ENCODE measurements at places on chromosomes 7 and 10. TPM values are rescaled to one million over a fixed set of nuclear protein-coding genes. Genes with fewer than 3 reads are reported as not detected.

GRCh38 chr7:25884265-25884828 lies 267.7 kb upstream of the NFE2L3 start:
- no peak for DNase-seq

- peak; percentile 43 for DNase-seq
These were observed 32.3 kb upstream of the KIAA1217 start for GRCh38 chr10:24176658-24177057.

- DNase-seq = no peak
These were observed 141.2 kb downstream of the MLLT10 start for GRCh38 chr10:21675157-21675796.

GRCh38 chr7:133770863-133771492 lies 356.2 kb upstream of the LRGUK start:
- DNase-seq = no peak

- DNase-seq = peak; percentile 71
These were observed at the start of gene DNAH11 for GRCh38 chr7:21542891-21543527. TSS of gene DNAH11 (plus strand) at chr7:21543039. CDS start at chr7:21543246, 207 bp downstream.

- no peak for DNase-seq
These were observed 78.3 kb upstream of the AOAH start for GRCh38 chr7:36802459-36803135.

DNA sequence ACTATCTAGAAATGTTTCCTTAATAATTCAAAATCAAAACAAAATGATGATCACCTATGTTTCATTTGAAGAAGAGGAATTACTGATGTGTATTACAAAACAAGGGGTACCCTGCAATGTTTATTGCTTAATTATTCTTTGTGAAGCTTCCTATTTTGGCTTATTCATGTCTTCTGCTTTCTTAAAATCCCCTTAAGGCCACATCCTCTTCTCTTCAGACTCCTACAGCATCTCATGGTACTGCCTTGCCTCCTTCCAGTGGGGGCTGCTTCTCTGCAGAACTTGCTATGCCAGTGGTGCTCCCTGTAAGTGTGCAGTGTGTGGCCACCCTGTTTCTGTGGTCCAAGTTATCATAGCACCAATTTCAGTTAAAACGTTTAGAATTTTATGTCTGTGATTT lies 35.0 kb downstream of the CCDC146 start:
- DNase-seq = no peak

GRCh38 chr7:127654404-127655394 lies 2.7 kb downstream of the SND1 start:
- no peak for DNase-seq

DNA sequence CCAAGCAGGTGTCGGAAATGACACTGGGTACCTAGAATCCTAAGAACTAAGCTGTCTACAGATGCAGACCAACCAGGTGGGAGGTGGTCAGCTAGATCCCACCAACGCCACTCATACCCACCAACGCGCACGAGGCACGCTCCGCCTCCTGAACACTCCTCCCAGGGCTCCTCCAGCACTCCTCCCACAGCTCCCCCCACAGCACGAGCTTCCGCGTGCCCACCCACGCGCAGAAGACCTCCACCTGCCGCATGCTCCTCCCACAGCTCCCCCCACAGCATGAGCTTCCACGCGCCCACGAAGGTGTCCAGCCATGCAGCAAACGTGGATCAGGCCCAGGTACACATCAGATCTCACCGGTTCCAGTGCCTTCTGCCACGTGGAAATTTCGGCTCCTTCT lies 196.0 kb downstream of the MAD1L1 start:
- no peak for DNase-seq

DNA sequence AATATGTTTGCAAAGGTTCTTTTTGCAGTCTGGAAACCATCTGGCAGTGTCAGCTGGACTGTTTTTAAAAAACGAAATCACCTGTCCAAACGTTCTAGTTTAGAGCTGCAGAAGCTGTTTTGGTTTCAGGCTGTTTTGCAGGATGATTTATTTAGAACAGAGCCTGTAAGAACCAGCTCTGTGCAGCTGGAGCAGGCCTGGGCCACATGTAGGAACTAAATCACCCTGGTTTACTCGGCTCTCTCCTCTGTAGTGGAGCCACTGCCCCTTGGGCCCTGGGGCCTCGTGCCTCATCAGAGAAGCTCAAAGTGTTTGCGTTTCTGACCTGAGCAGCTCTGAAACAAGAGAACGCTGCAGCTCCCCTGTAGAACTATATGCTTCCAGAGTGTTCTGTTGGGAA lies 142.5 kb downstream of the ACTR3B start:
- DNase-seq = no peak

DNA sequence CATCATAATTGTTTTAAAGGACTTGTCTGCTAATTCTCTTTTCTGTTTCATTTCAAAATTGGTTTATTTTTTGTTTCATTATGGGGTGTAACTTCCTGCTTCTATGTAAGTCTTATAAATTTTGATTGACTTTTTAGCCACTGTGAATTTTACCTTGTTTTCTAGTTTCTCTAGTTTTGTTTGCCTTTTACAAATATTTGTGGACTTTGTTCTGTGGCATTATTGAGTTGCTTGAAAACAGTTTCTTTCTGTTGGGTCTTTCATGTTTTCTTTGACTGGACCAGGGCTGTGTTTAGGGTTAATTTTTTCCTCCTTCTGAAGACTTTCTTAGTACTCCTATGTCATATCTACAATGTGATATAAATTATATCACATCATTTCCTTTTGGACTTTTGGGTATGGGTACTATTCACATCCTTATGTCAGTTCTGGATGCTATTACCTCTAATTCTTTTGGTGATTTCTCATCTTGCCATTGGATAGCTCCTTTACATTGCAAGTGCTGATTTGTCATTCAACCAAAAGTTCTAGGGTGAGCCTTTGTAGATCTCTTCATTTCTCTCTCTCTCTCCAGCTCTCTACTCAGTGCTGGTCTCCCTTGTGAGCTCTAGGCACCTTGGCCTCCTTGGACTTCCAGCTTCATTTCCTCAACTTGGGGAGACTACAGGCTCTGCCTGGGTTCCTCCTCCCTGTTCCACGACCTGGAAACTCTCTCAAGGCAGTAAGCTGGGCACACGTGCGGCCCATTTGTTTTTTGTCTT lies 36.9 kb downstream of the MLLT10 start:
- DNase-seq = no peak

- peak; percentile 37 for DNase-seq
These were observed 4.9 kb upstream of the HOXA10 start for GRCh38 chr7:27179030-27179429.

- DNase-seq = no peak
These were observed 66.8 kb downstream of the PPP1R3C start for GRCh38 chr10:91566115-91566514.

DNA sequence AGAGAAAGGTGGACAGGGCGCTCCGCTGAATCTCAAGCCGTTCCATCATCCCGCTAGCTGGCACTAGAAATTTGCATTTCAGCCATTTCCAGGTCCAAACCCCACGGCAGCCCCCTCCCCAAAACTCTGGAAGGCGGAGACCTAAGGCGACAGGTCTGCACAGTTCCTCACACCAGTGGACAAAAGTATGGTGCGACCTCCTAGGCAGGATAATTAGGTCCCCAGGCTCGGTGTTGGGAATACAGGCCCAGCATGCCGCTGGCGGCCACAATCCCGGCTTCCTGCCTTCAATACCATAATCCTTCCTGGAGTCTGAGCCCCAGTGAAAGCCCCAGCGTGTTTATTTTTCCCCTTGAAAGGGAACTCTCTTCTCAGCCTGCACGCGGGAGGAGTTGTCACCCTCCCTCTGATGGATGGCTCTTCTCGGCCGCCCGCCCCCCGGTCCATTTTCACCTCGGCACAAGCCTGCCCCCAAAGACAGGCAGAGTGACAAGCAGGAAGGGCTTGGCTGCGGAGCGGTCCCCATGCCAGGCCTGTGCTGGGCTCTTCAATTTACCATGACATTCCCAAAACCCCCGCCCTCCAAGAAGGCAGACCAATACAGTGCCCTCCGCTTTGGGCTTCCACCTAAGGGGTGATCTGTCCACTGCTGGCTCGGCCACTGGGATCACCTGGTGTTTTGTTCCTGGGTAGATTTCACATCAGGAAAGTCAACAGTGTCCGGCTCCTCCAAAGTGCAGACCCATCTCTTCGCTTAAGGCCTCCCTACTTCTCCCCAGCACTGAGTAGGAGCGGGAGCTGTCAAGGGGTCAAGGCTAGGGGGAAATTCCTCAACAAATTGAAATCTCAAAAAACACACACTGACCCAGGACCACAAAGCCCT lies 2.2 kb downstream of the FGFR2 start:
- no peak for DNase-seq

GRCh38 chr10:36303896-36304295 lies 661.8 kb upstream of the FZD8 start:
- DNase-seq = no peak

- peak; percentile 44 for DNase-seq
These were observed 29.3 kb upstream of the FOXL3 start for GRCh38 chr7:260441-261281.

DNA sequence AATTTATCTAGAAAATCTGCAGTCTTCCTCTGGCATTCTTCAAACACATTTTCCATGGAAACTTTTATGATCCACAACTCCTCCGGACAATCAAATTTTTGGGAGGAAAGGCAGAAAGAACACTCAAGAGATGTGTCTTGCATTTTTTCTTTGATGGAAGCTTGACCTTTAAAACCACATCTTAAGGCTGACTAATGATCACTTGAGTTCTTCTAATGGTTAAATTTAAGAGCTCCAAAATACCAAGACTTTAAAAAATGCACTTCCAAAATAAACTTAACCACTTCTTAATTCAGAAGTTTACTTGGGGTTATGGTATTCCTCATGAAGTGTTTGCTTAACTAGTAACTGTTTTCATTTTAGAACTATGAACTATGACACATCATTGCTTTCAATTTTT lies 43.3 kb downstream of the ETV1 start:
- no peak for DNase-seq

DNA sequence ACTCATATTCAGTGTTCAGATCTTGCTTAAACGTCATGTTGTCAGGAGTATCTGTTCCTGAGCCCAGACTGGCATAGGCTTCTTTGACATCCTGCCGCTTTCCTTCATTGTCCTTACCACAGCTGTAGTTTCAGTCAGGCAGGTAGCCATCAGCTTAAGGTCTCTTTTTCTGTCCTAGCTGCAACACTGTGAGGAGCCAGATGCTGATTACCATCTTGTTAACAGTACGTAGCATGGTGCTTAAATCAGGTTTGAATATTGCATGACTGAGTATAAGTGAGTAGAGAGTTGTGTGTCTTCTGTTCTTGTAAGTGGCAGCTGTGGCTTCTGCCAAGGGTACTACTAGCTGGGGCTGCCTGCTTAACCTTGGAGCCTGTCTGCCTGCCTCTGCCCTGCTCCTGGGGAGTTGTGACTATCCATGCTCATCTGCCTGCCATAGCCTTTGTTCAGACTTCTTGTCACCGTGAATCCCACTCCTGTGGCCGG lies 92.6 kb downstream of the MAPK8 start:
- no peak for DNase-seq

GRCh38 chr10:119409906-119410305 lies 132.6 kb downstream of the RGS10 start:
- peak; percentile 96 for DNase-seq

DNA sequence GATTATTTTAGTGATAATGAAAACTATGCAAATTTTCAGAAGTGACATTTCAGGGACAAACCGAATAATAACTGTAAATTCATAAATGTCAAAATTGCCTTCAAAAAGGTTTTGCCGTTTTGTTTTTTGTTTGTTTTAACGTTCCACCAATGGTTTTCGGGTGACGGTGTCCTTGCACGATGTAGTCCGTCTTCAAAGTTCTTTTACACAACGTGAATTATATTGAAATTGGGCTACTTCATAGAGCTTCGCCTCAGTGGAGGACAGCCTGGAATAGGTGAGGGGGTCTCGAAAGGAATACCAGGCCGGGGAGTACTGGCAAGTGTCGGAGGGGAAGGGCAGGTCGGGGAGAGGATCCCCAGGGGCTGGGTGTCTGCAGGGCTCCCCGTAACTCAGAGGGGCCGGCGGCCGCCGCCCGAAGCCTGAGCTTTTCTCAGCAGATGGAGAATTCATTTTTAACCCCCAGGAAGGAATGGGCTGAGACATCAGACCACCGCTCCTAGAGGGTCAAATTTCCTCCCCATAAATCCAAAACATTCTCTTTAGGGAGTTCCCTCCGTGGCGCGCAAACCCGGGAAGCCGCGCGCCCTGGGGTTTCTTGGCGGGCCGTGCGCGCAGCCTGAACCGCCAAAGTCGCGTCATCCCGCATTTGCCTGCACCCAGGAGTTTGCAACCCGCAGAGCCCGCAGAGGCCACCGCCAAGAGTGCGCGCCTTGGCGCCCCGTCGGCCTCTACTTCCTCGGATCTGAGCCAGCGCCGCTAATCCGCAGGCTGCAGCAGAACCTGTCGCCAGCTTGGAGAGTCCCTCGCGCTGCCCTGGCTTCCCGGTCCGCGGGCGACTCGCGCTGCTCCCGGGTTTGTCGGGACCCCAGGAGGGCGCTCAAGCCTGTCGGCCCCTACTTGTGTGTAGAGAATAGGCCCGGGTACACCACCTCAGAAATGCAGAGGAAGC lies 17.3 kb upstream of the EVX1 start:
- no peak for DNase-seq

GRCh38 chr7:47664650-47665195 lies 82.8 kb upstream of the TNS3 start:
- DNase-seq = no peak

- no peak for DNase-seq
These were observed 40.8 kb upstream of the HECW1 start for GRCh38 chr7:43071604-43072003.

DNA sequence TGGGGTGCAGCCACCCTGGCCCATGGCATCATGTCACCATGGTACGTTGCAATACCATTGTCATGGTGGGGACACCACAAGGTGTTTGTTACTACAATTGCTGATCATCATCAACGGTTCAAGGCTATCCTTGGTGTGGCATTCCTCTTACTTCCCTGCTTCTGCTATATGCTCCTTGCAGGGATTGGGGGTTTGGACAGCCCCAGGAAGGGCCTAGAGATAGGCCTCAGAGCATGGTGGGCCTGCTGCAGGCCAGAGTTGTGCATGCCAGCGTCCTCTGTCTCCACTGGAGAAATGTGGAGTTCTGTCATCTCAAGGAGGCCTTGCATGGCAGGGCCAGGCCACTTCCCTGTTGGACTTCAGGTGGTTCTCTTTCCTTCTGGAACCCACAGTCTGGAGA lies 234.6 kb upstream of the MKI67 start:
- DNase-seq = no peak

GRCh38 chr10:10833955-10834354 lies 183.7 kb upstream of the CELF2 start:
- DNase-seq = no peak

- DNase-seq = no peak
These were observed 14.5 kb downstream of the NOBOX start for GRCh38 chr7:144388950-144389349.

FRAT1 gene
- 6.1 TPM for total RNA-seq

SAMD9L gene
- total RNA-seq = 6.7 TPM

SEC23IP gene
- 35.9 TPM for total RNA-seq

MTPN gene
- 113 TPM for total RNA-seq

PRSS37 gene
- not detected for total RNA-seq

GSTO2 gene
- total RNA-seq = 0.58 TPM

CABCOCO1 gene
- not detected for total RNA-seq

ABCB1 gene
- total RNA-seq = 3.0 TPM

ARHGEF5 gene
- 4.2 TPM for total RNA-seq

ANLN gene
- total RNA-seq = 4.1 TPM

CCDC71L gene
- 10.4 TPM for total RNA-seq
